ENCODE measurements at places on chromosomes 2 and 18.

GRCh38 chr2:143525402-143525860 lies 396.2 kb downstream of the ARHGAP15 start:
- no peak for DNase-seq

GRCh38 chr2:67515538-67515937 lies 118.4 kb downstream of the ETAA1 start:
- no peak for DNase-seq

DNA sequence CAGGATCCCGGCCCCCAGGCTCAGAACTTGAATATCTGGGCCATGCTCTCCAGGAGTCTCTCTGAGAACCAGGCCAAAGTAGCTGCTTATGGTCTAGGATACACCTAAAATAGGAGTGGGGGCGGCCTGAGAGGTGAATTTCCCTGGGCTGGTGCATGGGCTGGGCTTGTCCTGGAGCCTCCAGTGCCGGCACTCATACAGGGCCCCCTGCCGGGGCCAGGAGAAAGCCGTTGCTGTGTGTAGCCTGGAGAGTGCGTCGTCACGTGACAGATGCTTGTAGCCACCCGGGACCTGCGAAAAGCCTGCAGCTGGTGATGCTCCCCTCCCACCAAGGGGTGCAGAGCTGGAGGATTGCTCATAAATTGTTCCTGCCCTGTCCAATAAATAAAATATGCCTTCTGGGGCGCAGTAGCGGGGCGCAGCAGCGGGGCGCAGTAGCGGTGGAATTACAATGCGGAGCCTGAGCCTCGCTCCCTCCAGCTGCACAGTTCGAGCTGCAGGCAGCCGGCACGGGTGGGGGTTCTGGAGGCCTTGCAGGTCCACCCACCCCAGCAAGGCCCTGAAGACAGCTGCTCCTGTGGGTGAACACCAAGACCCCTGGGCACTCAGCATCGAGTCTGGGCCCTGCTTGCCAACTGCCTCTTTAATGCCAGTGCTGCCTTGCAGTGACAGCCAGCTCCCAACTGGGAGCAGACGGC lies 289.9 kb downstream of the NDUFA10 start:
- DNase-seq, result no peak

DNA sequence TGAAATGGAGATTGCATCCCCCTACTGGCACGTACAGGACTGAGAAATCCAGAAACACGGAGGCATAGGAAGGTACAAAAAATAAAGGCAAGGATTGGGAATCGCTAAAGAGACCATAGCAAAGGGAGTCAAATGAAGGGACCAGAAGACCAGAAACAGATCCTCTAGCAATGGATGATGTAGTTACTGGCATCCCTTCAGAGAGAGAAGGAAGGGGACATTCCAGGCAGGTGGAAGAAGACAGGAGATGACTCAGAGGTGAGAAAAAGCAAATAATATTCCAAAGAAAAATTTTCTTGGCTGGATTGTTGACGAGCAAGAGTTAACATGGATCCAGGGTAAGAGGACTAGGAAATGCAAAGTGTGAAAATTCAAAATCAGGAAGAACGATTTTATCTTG lies 78.4 kb upstream of the FZD7 start:
- DNase-seq, result no peak

- DNase-seq, result no peak
Observed at GRCh38 chr18:26089293-26090129, 902 bp downstream of the SS18 start.

DNA sequence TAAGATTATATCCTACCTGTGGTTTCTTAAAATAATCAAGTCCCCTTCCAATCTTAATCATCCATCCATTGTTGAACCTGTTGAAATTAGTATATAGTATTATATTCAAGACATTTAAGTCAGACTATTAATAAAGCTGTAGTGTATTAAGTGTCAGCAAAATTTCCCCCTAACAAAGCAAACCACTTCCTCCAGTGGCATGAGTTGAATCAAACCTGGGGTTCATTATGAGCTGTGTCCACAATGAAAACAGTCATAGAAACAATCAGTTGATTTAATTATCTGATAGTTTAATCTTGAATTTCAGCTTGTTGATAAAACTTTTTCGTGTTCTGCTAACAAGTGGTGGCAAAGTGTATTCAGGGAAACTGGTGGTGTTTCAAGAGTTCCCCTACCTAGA lies 11.3 kb downstream of the MITD1 start:
- no peak for DNase-seq

GRCh38 chr2:106144621-106145331 lies 49.3 kb downstream of the UXS1 start:
- no peak for DNase-seq
